ENCODE measurements at places on chromosomes 2 and 18. TPM values are rescaled to one million over a fixed set of nuclear protein-coding genes. Genes with fewer than 3 reads are reported as not detected.
A peak's percentile ranks its signal among the peaks of the same experiment; 100 is the strongest.

The KCNK3 gene
- total RNA-seq, result not detected

DNA sequence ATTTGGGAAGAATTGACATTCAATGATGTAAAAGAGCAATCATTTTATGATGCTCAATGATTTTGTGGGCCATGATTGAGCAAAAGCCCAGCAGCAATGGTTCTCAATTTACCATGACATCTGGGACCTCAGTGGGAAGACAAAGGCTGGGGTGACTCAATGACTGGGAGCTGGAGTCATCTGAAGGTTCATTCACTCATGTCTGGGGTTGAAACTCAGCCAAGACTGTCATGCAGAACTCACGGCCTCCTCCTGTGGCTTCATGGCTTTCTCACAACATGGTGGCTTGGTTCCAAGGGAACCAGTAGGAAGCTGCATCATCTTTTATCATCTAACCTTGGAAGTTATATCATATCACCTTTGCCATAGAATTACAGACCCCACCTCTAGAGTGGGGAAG lies 45.1 kb upstream of the CD226 start:
- DNase-seq, result no peak

DNA sequence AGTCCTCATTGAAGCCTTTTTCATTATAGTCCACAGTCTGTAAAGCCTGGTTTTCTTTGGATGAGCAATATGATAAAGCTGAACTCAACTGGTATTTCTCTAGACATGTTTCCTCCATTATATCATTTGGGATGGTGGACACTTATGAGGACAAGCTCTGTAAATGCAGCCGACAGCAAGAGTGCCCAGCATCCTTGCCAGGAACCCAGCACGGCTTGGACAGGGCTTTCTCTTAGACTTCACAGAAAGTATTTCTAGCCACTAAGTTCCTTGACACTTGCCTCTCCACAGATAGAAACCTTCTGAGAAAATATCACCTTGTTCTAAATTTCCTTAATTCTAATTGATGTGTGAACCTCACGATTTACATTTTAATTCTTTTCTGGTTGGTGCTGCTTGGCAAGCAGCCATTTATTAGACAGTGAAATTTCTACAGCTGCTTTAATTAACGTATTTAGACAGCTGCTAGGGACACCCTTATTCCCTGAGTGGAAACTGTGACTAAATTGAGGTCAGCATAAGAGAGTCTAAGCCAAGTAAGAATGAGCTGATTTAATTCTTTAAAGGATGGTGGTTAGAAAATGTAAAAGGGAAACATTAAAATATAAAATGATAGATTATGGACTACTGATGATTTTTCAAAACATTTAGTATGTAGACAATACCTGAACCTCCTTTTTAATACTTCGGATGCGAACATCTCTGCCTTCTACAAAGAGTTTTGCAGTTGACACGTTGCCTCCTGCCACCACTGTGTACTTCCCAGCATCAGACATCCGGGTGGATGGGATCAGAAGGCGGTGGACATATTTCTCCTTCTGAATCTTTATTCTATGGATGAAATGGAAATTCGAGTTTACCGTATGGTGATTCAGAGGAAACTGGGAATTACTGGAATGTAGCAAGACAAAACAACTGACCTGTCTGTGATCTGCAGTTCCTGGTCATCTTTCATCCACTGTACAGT lies 39.8 kb downstream of the TTN start:
- DNase-seq, result no peak

DNA sequence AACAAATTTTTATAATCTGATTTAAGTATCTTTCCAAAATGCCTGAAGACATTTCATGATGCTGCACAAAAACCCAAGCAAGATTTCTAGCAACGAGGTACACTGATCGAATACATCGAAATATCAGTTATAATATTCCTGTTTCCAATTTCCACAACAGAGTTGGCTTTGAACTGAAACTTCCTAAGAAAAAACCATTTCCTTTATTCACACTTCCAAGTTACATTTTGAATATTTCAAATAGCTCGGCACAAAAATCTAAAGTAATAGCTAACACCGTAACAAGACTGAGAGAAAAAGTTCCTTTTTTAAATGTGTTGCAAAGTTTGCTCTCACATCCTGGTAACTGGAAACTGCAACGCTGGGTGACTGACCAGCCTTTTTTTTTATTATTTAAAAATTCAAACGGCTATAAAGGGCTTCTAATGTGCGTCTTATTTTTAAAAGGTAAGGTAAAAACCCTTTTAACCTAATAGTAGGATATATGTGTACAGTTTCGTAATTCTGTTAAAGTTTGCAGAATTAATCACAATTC lies 1.7 kb downstream of the HNRNPLL start:
- peak; percentile 29 for DNase-seq

- no peak for DNase-seq
Measured at GRCh38 chr18:76137216-76137615, 357.8 kb downstream of the ZNF516 start.

GRCh38 chr2:142754182-142754581 lies 123.3 kb upstream of the KYNU start:
- no peak for DNase-seq
